ENCODE measurements at places on chromosomes 16 and 17.
A peak's percentile ranks its signal among the peaks of the same experiment; 100 is the strongest.

DNA sequence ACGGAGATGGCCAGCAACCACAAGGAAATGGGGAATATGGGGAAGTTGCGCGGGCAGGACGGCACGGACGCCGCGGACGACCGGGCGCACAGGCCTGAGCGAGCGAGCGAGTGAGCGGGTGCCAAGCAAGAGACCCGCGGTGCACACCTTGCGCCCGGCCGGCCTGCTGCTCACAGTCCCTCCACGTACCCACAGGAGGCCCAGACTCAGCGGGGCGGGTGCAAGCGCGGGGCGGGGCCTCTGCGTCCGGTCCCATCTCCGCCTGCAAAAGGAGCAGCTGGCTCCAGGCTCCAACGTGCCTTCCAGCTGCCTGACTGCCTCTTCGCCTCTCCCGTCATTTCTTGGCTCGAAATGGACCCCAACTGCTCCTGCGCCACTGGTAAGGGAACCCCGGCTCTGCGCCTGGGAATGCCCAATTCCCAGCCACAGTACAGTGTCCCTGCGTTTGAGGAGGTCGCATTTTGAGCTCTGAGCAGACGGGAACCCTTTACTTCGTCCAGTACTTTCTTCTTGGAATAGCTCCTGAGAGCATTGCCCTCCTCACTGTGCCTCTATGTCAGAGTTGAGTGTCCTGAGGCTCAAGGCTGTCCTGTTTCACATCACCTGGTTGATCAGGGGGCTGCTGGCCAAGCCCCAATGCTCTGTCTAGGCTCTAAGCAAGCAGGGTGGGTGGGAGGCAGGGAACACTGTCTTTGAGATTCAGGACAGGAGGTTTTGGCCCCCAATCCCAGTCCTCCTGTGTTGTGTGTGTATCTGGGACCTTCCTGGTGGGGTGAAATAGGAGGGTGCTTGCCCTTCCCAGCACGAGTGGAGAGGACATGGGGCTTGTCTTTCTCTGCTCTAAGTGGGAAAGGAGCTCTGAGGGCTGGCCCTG is 8.1 kb upstream of the MT1E start:
- peak; percentile 95 for DNase-seq

- no peak for DNase-seq
These were observed 15.8 kb downstream of the NOD2 start for GRCh38 chr16:50709061-50709684.

DNA sequence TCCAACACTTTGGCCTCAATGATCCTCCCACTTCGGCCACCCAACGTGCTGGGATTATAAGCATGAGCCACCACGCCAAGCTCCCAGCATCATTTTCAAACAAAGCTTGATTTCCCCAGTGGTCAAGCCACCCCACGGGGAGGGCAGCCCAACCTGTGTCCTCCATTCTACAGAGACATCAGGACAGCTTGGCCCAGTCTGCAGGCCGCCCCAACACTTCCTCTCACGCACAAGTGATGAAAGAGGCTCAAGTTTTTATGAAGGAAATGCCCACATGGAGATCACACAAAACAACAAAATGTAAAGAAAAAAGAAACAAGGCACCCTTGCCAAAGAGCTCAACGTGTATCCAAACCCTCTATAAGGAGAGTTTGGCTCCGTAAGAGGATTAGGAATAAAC is 112.4 kb downstream of the XYLT1 start:
- no peak for DNase-seq

GRCh38 chr16:87291944-87292343 is 25.2 kb downstream of the C16orf95 start:
- no peak for DNase-seq

DNA sequence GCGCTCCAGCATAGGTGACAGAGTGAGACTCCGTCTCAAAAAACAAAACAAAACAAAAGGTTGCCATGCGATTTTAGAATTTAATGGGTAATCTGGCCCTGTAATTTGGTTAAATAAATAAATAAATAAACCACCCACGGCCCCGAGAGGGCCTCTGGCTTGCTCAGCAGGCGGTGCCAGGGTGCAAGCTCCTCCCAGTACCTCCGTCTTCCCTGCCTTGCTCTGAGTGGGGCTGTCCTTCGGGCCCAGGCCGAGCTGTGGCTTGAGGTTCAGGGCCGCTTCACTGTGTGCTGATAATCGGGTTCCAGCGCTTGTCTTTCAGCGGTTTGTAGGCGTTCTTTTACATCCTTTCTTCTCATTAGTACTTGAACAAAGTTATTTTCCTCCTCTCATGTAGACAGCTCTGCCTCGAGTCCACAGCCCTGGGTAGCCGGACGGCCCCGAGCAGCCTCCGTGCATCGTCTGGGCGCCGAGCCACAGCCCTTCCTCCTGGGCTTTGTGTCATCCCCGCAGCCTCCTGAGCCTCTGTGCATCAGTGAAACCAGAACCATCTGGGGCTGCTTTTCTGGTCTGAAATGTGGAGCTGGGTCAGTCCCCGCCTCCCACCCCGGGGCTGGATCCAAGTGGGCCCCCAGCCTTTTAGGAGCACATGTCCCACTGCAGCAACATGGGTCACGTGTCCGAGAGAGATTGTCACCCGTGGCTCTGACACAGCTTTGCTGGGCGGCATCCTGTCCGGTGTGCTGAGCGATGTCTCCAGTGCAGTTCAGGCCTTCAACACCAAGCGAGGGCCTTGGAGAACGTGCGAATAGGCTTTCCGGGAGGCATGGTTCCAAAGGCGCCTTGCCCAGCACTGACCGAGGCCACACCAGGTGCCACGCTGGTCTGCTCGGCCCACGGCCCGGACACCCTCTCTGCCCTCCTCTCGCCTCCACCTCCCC is 157.4 kb upstream of the CHMP6 start:
- DNase-seq = no peak

- no peak for DNase-seq
These were observed 219.7 kb downstream of the TMEM114 start for GRCh38 chr16:8370374-8371270.

- no peak for DNase-seq
These were observed 8.5 kb downstream of the CISD3 start for GRCh38 chr17:38738686-38739085.

- no peak for DNase-seq
These were observed 896 bp downstream of the GGA2 start for GRCh38 chr16:23509441-23509754.

DNA sequence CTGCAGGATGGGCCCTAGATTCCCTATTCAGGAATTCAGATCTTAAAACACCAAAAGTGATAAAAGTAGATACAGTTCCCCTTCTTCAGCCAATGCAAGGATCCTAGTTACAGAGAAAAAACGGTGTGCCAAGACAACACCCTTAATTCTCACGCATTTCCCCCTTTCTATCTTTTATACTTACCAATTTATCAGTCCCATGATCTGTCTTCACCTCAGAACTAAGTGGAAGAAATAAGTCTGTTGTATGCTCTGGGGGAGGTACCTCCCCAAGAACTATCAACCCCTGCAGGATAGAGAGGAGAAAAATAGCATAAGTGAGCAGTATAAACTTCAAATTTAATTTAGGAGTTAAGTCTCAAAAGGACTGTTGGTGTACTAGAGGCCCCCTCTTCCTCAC is 83.2 kb downstream of the STH start:
- DNase-seq = no peak

DNA sequence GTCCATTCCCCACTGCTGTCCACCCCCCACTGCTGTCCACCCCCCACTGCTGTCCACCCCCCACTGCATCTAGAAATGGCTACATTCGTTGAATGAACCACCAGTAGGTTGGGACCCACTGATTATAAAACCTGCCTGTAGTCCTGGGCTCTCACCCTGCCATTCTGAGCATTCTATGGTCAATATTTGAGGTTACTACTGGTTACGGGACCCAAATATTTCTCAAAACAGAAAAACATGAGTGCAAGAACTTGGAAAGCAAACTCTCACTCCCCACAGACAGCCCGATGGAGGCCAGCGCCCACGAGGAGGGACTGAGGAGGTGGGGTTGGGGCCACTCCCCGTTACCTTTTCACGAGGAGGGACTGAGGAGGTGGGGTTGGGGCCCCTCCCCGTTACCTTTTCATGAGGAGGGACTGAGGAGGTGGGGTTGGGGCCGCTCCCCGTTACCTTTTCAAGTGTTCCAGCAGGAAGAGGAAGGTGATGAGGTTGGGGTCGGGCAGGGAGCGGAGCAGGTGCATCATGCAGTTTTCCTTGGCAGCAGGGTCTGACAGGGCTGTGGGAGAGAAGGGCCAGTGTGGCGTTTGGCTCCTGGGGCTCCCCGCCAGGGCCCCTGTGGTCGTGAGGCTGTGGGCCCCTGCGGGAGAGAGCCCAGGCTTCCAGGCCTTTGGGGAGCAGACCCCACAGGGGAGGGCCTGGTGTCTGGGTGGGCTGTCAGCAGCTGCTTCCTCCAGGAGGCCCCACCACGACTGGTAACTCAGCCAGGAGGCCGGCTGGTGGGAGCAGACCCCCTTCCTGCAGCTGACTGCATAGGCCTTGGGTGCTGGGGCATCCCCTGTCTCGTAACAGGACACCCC is 12.5 kb downstream of the TIMM22 start:
- no peak for DNase-seq

DNA sequence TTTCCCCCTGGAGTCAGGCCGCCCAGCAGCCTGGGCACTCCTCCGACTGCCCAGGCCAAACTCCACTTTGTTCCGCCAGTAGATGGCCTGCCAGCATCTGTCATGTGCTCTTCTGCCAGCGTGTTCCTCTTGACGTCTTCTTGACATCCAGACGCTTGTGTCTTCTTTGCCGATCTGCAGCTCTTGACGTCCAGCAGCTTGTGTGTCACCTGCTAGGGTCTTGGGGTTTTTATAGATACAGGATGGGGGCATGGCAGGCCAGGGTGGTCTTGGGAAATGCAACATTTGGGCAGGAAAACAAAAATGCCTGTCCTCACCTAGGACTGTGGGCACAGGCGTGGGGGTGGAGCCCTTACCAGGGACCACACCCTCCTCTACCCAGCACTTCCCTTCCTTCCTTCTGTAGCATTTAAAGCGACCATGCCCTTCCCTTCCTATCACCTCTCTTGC is 88.7 kb downstream of the BMERB1 start:
- DNase-seq = peak; percentile 61

GRCh38 chr17:49031965-49032928 is 35.1 kb downstream of the IGF2BP1 start:
- DNase-seq = no peak

- DNase-seq = no peak
These were observed 612.3 kb upstream of the EEF2KMT start for GRCh38 chr16:5709889-5710288.

- no peak for DNase-seq
These were observed 2.2 kb downstream of the SP2 start for GRCh38 chr17:47898241-47898640.

GRCh38 chr16:86165479-86165878 is 266.5 kb downstream of the IRF8 start:
- no peak for DNase-seq

DNA sequence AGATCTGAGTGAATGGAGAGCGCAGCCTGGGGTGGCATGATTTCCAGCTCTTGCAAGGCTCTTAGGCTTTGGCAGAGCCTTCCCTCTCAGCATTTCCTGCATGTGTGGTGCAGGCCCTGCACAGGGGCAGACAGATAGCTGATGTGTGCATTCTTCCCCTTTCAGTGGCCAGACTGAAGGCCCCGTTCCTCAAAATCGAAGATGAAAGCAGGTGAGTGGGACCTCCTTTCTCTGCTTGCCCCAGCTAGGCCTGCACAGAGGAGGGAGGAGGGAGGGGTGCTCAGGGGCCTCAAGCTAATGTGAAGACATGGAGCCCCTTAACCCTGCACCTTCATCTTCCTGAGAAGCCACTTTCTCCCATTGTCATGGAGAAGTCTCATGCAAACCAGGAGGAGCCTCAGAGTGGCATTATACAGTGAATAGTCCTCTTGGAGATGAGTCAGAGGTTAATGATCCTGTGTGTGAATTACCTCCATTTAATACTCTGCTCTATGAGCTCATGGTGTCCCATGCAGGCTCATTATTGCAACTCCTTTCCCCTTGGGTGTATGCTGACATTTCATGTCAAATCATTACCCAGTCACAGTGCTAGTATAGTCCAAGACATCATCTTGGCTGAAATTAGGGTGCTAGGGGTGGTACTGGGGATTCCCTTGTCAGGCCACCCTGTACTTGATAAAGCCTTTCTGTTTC is 20.4 kb upstream of the ADAM11 start:
- DNase-seq = no peak

GRCh38 chr16:15031586-15031985 is 24.3 kb downstream of the NTAN1 start:
- no peak for DNase-seq

GRCh38 chr17:77455891-77456260 is 315.1 kb downstream of the SEC14L1 start:
- DNase-seq = no peak

- no peak for DNase-seq
These were observed 121.3 kb upstream of the CACNG5 start for GRCh38 chr17:66713533-66714042.

- no peak for DNase-seq
These were observed 5.1 kb downstream of the TSPOAP1 start for GRCh38 chr17:58323366-58324055.

DNA sequence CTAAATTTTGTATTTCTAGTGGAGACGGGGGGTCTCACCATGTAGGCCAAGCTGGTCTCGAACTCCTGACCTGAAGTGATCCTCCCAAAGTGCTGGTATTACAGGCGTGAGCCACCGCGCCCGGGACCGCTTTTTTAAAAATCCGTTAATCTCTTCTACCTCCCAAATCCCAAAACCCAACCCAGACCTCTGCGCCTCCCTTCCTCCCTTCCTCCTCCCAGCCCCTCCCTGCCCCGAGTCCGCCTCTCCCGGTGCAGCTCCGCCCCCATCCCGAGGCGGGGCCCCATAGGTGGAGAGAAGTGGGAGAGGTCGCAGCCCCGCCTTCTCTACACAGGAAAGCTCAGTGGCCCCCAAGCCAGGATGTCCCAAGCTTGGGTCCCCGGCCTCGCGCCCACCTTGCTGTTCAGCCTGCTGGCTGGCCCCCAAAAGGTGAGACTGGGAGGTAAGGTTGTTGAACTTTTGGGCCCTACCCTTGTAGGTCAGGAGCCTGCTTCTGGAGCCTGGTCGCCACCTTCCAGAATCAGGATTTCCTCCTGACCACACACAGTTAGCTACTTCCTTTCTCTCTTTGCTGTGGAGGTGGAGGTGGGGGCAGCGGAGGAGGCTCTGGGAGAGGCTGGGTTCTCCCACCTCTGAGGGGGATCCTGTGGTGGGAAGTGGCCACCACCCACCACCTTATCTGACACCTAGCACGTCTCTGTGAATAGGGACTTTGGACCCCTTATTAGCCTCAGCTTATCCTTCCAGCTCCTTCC is at the start of gene TMEM92:
TMEM92 (plus strand) TSS at position 325 of the 755 bp plus-strand sequence; CDS start at position 361, 36 bp downstream.
- peak; percentile 77 for DNase-seq

DNA sequence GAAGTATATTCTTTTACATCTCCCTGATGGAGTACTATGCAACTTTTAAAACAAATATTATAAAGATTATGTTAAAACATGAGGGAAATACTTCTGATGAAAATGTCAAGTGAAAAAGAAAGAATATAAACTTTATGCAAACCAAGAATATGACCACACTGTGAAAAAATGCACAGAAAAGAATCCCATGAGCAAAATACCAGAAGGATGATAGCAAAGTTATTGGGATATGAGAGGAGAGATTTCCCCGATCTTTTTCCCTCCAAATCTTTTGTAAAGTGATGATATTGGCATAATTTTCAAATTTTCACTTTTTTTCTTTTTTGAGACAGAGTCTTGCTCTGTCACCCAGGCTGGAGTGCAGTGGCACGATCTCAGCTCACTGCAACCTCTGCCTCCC is 36.6 kb upstream of the SMURF2 start:
- no peak for DNase-seq

Measured in left lobe of liver (tissue), 2 donors.